ENCODE measurements at places on chromosomes 1 and 21.

DNA sequence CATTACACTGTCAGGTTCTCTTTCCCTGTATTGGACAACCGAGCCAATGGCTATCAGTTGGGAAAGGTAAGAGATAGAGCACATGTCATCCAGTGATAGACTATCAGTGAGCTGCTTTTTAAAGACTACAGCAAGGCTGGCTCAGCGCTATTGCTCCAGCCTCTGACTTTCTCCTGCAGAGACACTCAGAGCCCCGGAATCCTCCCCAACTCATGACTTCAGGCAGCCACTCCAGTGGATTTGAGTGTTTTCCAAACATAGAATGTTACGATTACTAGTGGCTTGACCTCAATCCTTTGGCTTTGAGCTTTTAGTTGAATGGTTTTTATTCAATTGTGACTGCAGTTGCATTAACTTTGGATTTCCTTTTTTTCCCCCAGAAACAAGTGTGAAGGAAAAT lies 331.9 kb downstream of the DISC1 start:
- DNase-seq = no peak

DNA sequence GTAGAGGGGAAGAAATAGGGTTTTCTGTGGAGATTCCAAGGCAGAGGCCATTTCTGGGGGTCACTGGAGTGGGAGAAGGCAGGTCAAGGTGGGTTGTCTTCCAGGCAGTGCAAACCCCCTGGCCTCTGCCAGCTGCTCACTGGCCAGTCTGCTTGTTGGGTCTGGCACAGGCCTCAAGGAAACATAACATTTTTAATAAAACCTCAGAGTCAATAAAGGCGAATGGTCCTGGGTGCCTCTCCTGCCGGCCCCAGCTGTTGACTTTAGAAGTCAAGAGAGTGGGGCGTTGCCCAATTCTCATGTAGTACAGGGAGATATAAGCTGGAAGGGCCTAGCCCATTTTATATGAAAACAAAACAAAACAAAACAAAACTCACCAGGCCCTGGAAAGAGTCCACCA lies 36.6 kb downstream of the RUNX3 start:
- DNase-seq = no peak

GRCh38 chr21:42375506-42375905 lies 9.2 kb upstream of the TFF1 start:
- no peak for DNase-seq

GRCh38 chr1:147676311-147677085 lies 6.2 kb upstream of the ACP6 start:
- DNase-seq = no peak

DNA sequence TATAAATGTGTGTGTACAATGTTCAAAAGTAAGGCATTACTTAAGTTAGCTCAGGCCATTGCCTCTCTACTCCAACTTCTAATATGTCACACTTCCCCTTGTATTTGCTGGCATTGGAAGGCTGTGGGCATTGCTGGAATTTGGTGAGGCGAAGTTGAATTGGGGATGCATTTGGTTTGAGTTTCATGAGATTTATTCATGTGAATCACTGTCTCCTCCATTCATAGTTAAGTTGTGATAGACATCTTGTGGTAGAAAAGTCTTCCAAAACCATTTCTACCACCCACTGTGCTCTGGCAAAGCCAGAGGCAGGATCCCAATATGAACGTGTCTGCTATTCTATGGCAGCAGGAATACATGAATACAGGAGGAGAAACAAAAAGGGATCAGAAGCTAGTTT lies 397.8 kb upstream of the USP24 start:
- no peak for DNase-seq

DNA sequence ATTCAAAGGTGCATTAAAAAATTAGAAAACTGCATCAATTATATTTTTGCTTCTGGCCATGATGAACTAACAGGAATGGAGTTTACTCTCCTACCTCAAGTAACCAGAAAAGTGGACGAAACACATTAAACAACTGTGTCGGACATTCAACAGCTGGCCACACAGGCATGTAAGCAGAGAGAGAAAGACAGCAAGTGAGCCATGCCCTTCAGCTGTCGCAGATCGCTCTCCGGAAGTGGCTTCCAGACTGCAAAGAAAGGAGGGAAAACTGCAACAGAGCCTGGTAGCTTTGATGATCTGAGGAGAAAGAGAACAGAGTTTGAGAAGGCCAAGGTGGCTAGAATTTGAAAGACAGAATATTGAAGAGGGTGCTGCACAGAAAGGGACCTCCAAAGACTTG lies 557.2 kb downstream of the MATN1 start:
- no peak for DNase-seq

Data from CD4-positive, alpha-beta T cell treated with Interleukin-17A for 1 hour (primary cell).